AG08396 (cell line): ENCODE measurements at places on chromosomes 7 and 10.
A peak's percentile ranks its signal among the peaks of the same experiment; 100 is the strongest.

DNA sequence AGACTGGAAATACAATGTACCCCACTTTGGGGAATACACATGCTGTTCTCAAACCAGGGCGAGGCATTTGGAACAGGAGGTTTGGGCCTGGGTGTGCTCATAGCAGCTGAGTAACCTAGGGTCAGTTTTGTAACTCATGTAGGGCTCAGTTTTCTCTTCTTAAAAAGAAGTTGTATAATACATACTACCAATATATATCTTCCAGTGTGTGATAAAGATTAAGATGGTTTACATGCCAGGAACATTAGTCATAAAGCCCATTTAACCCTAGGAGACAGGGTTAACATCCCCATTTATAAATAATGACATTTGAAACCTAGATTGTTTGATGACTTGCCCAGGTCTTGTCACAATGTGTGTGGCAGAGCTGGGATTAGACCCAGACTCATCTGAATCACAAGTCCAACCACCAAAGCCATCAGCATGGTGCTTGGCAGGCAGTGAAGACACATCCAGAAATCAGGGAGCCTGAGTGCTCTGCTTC, 6.0 kb downstream of the AKR1B10 start:
- no peak for DNase-seq

DNA sequence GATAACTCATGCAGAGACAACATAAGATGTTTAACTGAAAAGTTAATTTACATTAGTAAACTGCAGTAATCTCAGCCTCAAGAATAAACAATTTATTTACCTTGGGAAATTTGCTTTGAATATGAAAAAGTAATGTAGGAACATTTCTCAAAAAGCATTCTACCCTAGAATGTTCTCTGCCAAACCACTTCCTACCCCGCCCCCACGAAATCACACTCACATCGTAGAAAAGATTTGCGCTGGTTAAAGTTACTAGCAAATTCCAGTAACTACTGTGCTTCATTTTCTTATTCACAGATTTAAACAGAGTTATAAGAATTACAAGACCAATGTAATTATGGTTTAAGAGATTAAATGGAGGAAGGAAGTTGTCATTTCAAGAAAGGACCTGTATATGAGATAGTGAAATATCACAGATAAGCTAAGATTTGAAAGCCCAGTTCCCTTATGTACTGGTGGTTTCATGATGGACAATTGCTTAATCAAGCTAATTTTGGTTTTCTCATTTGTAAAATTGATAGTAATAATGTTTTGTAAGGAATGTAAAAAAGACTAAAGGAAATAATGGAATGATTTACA, 175.4 kb downstream of the GNAI1 start:
- no peak for DNase-seq

DNA sequence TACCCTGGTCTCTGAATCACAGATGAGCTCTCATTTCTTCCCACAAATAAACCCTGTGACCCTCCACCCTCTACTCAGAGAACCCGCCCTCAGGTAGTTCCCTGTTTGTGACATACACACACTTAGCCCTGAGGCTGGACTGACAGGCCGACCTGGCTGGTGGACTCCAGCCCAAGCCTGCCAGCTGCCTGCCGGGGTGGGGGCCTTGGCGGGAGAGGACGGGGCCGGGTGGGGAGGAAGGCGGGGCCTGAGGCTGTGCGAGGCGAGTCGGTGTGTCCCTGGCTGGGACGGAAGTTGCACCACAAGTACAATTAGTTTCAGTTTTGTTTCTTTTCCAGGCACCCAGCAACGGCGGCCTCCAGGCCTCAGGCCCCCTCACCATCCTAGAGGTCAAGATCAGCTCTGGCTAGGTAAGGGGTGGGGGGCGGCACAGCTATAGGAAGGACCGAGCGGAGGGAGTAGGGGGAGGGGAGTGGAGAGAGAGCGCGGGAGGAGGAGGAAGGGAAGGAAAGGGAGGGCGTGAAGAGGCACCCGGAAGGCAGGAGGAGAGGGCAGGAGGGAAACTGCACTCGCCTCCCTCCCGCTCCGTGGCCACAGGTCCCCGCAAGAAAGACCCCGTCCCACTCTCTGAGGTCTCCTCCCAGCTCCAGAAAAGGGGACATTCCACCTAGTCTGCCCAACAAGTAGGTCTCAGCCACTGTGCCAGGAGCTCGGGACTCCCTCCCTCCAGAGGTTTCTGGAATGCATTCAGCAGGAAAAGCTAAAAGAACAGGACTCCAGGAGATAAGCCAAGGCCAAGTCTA, at the start of gene TRIM56:
TSS of gene TRIM56 (plus strand) at position 320 of the 803 bp plus-strand sequence. CDS start 1,832 bp downstream, outside the sequence.
- DNase-seq, result peak; percentile 91

DNA sequence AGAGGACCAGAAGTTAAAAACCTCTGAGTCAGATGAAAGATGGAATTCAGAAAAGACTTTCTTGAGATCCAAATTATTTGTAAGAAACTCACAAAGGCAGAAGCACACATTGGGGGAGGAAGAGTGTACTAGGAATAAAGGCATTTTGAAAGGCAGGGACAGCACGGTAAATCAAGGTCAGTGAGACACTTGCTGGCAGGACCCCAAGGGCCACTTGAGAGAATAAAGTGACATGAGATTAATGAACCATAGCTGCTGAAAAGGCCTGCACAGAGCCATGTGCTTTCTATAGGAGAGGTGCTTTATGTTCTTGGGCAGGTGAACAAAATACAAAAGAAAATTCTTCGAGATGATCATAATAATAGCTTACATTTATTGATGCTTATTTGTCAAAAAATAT, 929.9 kb upstream of the MBL2 start:
- DNase-seq, result no peak

DNA sequence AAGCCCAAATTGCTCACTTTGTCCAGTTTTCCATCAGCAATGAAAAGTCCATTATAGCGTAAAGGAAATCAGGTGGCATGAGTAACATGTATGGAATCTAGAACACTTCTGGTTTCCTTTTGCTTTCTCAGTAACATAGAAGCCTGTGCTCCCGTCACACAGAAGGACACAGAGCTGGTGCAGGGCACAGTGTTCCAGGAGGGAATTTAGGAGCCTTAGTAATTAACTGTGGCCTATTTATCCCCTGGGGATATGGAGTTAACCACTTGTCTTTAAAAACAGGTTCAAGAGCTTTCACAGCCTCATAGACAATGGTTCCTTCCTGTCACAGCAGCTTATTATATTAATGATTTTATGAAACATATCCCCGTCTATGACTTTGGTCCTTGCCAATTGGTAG, 189.9 kb downstream of the NEBL start:
- no peak for DNase-seq

- DNase-seq, result no peak
Observed at GRCh38 chr7:69517985-69518704, 80.1 kb upstream of the AUTS2 start.

DNA sequence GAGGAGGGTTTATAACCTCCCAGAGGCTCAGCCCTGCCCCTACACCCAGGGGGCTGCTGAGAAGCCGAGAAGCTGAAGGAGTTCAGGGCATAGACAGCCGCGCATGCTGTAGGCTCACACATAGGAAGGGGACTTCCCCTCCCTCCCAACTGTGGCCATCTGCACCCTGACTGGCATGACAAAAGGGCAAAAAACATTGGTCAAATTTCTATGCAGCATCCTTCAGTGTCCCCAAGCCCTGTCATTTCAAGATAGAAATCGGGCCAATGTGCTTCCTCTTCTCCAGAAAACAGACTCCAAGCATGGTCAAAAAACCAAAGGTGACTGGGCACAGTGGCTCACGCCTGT, 55.9 kb upstream of the MYL10 start:
- DNase-seq, result no peak

DNA sequence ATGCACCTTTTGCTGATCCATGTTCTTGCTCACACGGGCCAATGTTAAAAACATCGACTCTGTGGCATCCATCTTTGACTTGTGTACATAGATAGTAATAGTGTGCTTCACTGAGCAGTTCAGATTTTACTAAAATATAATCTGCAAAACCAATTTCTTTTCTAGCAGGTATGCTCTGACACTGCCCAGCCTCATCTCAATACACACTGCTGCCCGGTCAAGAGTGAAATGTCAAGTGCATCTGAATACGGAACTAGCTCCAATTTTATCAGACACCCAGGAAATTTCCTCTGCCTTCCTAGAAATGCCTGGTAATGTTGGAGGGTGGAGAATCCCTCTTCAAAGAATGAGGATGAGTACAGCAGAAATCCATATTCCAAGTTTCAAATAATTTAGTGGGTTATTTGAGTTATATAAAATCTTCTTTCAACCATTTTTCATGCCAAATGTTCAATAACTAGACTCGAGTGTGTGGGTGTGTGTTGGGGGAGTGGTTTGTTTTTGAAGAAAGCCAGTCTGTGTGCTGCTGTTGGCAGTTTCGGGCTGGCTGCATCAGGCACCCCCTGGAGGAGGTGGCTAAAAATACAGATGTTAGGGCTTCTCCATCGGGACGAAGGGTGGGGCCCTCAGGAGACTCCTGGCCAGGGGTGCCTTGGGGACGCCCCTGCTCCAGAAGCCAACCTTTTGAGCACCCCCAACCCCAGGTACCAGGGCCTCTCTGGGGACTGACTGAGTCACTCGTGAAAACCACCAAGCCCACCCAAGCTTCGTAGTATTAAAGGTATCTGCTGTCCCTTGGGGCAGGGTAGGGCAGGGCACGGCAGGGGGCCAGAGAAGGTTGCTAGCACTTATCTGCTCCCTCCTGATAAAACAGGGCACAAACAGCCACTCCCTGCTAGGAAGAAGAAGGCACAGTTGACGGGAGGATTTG, 15.4 kb downstream of the CTBP2 start:
- DNase-seq, result peak; percentile 70

GRCh38 chr7:108586274-108586710, 16.6 kb downstream of the DNAJB9 start:
- DNase-seq, result no peak

DNA sequence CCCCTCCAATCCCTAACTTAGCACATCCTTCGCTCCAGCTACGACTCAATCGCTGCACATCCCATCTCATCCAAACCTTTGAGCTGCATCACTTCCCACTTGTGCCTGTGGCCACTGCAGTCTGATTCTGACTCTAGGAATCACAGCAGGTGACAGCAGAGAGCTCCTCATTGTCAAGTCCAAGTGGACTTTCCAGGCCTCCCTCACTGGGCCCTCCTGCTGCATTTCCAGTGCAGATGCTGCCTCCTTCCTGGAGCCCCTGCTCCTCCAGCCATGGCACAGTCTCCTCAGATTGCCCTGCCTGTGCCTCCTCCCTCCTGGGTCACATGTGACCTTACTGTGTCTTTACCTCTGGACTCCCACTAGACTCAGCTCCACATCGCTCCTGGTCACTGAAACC, 157.3 kb downstream of the USP6NL start:
- no peak for DNase-seq

DNA sequence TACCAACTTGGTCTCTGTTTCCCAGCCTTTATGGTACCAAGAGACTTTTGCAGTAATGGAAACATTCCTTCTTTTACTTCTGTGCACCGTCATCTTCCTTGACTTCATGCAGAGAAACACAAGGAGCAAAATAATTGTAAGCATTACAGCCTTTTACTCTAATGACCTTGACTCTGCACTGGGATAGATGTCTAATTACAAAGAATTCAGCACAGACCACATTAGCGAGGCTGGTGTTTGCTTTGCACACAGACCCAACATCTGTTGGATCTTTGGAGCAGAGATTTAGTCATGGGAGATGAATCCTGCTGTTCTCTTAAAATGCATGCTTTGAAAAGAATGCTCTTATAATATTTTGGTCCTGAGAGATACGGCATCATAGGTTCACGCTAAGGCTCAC, 261.6 kb downstream of the TWIST1 start:
- DNase-seq, result no peak

- no peak for DNase-seq
Observed at GRCh38 chr10:118017850-118018249, 28.9 kb downstream of the RAB11FIP2 start.

DNA sequence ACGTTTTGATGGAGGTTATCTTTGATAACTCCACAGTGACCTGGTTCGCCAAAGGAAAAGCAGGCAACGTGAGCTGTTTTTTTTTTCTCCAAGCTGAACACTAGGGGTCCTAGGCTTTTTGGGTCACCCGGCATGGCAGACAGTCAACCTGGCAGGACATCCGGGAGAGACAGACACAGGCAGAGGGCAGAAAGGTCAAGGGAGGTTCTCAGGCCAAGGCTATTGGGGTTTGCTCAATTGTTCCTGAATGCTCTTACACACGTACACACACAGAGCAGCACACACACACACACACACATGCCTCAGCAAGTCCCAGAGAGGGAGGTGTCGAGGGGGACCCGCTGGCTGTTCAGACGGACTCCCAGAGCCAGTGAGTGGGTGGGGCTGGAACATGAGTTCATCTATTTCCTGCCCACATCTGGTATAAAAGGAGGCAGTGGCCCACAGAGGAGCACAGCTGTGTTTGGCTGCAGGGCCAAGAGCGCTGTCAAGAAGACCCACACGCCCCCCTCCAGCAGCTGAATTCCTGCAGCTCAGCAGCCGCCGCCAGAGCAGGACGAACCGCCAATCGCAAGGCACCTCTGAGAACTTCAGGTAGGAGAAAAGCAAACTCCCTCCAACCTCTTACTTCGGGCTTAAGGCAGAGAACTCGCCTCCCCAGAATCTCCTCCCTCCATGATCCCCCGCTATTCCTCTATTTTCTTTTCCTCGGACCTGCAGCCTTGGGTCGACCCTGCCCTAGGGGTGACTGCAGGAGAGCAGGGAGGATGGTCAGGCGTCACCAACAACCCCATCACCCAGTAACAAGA, at the start of gene SERPINE1:
TSS of gene SERPINE1 (plus strand) at position 454 of the 809 bp plus-strand sequence. CDS start 1,290 bp downstream, outside the sequence.
- DNase-seq, result peak; percentile 91

GRCh38 chr10:114855776-114856543, 34.4 kb downstream of the FHIP2A start:
- DNase-seq, result no peak

- DNase-seq, result no peak
Observed at GRCh38 chr10:77186936-77187335, 450.7 kb downstream of the KCNMA1 start.

DNA sequence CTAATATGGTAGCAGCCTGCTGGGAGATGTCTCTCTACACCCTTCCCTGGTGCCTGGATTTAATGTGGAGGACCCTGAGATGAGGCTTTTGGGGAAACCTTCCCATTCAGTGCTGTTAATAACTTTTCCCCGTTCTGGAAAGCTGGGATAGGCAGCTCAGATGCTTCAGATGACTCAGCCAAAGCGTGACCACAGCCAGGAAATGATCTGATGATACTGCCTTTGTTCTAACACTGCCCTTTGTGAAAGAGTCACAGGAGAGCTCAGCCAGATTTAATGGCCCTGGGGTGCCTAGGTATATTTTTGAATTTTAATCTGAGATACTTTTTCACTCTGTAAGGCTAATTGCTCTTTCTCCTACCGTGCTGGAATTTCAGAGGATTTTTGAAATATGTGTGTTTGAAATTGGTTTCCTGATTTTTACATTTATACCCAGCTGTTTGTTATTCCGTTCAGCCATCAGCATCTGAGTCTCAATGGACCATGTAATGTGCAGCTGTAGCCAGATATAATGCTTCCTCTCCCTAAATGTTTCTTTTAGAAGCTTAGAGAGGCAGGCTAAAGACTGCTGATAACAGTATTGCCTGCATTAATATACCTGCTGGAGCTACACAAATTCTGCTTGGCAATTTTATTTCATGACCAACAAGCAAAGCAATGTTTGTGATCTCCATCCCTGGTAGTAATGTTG, 17.8 kb downstream of the CELF2 start:
- peak; percentile 24 for DNase-seq
